ENCODE measurements at places on chromosomes 16 and 17.

- no peak for DNase-seq
Measured at GRCh38 chr17:12536021-12536420, 129.7 kb upstream of the MYOCD start.

DNA sequence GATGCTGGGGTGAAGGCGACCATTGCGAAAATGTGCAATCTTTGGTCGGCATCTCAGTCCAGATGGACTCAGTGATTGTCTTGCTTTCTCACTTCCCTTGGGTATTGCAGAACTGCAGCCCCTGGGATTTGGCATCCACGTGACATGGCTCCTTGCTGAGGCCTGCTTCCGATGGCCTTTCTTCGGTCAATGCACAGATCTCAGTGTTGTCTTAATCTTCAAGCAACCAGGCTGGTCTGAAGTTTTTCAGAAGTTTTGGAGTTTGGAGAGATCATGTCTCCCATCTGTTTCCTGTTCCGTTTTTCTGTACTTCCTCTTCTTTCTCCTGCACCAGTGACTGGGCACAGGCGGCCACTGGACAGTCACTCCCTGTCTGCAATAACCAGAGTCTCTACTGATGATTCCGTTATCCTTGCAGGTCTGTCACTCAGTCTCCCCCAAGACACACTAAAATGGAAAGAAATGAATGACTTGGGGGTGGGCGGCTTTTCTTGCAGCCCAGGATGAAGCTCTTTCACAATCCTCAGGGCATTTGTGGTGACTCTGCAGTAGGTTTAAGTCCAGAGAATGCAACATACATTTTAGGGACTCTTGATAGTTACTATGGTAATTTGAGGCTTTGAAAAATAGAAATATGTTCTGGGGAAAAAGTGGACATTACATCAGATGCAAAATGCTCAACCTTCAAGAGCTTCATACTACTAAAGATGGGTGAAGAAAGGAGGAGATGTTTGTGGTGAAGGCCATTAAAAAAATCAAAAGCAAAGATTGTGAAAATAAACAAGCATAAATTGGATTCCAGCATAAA, 106.3 kb upstream of the ZFHX3 start:
- DNase-seq = peak; percentile 90

- DNase-seq = no peak
Measured at GRCh38 chr17:67156269-67157199, 88.5 kb downstream of the HELZ start.

- DNase-seq = no peak
Measured at GRCh38 chr17:1469231-1469852, 13.3 kb upstream of the CRK start.

GRCh38 chr17:49588726-49589576, 13.3 kb downstream of the NXPH3 start:
- no peak for DNase-seq

GRCh38 chr16:87206646-87207451, 110.3 kb downstream of the C16orf95 start:
- DNase-seq = no peak

- no peak for DNase-seq
Measured at GRCh38 chr16:50441486-50442157, 72.8 kb upstream of the BRD7 start.

DNA sequence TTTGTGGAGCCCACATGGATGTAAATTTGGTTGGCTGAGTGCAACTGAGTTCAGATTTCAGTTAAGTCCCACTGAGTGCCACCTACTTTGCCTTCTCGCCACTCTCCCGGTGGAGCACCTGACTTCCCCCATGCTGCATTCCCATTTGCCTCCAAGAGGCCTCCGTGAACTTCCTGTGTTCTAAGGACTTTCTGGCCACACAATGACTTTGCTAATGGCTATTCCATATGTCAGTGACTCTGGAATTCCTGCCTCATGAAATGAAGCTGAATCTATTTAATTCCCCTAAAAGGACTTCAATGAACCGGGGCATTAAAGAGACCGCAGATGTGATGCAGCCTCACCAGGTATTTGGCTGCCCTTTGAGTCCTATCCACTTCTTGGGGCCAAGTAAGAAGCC, 29.9 kb downstream of the ABCC12 start:
- no peak for DNase-seq

DNA sequence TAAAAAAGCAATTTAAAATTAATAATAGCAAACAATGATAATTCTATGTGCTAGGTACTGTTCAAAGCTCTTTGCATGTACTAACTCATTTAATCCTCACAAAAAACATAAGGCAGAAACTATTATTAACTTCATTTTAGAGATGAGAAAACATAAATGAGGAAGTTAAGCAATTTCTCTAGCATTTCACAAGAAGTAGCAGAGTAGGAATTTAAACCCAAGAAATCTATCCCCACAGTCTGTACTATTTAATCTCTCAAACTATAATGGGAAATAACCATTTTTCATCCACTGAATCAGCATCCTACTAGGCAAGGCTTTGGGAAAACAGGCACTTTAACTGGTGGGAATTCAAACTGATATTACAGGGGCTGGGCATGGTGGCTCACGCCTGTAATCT, 42.2 kb upstream of the INTS2 start:
- DNase-seq = no peak

DNA sequence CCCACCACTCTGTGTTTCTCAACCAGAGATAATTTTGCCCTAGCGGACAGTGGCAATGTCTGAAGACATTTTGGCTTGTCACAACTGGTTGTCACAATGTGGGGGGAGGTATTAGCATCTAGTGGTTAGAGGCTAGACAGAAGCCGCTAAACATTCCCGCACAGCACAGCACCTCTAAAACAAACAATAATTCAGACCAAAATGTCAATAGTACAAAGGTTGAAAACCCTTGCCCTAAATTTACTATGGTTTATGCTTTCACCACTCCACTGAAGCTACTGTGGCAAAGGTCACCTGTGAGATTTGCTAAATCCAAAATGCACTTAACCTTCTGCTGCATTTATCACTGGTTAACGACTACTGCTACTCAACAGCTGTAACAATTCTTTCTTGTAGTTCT, 14.1 kb downstream of the NUP88 start:
- DNase-seq = no peak

- no peak for DNase-seq
Measured at GRCh38 chr17:62727916-62728672, 80.0 kb downstream of the MARCHF10 start.

DNA sequence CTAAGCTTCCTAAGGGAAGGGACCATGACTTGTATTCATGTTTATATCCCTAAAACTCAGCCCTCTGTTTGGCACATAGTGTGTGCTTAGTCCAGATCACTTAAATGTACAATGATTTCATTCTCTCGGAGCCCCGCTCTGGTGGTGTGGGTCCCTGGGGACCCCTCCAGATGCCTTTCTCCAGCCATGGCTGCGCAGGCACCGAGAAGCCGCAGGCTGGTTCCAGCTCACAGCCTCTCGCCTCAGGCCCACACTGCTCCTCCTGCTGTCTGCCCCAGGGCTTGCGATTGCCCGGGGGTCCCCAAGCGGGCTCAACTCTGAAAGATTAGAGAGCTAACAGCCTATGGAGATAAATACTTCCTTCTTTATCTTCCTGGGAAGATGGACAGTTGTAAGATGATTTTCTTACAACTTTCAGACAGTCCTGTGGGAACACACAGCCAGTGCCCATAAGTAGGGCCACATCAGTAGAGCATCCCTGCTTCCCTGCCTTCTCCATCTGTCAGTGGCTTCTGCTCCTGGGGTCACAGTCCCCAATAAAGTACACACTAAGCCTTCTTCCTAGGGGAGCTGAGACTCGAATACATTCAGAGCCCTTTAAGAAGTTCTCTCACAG, 66.2 kb downstream of the CENPV start:
- no peak for DNase-seq

DNA sequence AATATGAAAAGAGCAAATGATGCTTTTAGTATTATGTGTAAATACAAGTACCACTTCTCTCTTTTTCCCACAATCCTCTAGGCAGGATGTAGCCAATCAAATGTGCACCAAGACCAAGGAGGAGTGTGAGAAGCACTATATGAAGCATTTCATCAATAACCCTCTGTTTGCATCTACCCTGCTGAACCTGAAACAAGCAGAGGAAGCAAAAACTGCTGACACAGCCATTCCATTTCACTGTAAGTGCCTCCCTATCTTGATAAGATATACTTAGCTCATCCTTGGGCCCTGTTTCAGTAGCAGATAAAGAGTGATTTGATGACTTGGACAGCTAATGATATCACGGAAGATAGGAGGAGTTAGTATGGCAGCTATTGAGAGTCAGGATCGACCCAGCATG, 33.7 kb downstream of the TADA2A start:
- no peak for DNase-seq

DNA sequence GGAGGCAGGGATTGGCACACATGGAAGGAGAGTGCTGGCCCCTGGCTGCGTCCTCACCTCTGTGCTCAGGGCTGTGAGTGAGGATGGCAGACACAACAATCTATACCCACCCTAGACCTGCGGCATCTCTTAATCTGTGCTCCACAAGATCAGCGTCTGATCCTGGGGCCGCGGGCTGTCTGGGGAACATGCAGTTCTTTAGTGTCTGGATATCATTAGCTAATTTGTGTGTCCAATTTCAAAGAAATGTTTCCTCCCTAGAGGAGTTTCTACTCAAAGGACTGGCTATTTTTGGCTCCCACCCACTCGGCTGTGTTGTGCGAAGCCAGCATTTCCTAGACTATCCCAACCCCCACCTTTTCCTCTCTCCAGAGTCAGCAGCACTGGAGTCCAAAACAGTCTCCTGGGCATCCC, 93.8 kb downstream of the GRIN2A start:
- no peak for DNase-seq

GRCh38 chr17:4573669-4574068, 10.7 kb upstream of the SMTNL2 start:
- no peak for DNase-seq

DNA sequence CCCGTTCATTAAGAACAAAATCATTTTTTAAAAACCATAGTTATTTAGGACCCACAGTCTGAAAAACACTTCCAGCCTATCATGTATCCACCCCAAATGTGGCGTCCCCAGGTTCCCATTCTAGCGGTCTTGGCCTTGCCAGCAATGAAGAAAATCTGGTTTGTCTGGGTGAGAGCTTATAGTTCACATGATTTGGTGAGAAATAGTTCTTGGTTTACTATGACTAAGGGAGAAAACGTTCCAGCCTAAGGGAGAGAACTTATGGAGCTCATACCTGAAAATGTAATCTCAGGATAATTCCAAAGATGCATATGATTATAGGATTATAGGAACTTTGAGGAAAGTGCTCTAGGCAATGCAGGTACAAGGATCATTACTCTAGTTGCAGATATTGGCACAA, 4.8 kb downstream of the MARVELD3 start:
- no peak for DNase-seq

- DNase-seq = no peak
Measured at GRCh38 chr17:77242118-77242851, 101.5 kb downstream of the SEC14L1 start.

DNA sequence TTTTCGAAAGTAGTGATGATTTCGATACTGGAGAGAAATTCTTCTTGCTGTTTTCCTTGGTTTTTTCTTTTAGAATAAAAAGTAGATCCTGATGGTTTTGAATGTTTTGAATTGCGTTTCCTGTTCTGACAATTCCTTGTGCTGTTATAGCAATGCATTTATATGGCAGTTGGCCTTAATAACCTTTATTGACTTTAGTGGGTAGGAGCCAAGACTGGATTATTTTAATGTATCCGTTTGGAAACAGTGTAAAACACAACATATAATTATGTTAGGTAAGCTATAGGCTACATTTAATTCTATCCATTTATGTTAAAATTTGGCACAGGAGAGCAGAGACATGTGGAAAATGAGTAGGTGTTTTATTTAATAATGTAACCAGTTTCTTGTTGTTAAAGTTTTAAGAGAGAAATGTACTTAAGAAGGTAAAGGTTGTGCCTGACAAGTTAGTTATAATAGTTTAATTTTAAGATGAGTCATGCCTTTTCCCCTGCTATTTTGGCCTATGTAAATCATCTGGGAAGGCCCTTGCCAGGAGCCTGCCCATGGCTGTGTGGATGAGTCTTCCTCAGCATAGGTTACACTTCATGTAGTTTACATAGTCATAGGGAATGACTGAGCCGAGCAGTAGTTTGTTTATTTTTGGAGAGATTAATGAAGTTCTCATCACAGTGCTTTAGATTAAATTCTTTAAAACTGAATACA, 189.9 kb downstream of the FTO start:
- peak; percentile 33 for DNase-seq

DNA sequence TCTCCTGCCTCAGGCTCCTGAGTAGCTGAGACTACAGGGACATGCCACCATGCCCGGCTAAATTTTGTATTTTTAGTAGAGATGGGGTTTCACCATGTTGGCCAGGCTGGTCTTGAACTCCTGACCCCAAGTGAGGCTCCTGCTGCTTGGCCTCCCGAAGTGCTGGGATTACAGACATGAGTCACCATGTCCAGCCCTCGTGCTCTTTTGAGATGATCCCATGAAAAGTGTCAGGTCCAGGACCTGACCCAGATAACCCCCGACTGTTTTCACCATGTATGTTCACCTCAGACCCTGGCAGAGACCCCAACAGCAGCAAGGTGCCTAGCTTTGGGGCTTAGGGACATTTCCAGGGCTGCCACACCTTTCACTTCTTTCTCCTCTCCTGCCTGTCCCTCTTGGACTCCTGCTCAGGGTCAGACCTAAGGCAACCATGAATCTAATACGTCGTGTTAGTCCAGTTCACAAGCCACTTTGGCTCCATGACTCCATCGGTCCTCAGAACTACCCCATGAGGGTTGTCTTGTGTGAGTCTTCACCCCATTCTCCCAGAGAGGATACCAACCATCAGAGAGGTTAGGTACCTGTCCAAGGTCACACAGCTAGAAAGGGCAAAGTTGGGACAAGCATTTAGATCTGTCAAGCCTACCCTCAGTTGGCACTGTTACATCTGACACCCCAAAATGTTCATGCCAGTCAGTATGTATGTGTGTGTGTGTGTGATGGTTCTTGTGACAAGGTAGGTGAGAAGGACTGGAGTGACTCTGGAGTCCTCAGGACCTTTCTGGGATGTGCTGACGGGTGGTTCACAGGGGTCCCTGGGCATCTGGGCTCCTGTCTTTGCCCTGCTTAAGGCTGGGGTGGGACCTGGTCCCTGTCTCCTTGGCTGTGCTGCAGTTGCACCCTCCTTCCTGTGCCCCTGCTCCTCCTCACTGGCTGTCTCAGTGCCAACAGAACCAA, 23.1 kb upstream of the MAP3K14 start:
- no peak for DNase-seq

DNA sequence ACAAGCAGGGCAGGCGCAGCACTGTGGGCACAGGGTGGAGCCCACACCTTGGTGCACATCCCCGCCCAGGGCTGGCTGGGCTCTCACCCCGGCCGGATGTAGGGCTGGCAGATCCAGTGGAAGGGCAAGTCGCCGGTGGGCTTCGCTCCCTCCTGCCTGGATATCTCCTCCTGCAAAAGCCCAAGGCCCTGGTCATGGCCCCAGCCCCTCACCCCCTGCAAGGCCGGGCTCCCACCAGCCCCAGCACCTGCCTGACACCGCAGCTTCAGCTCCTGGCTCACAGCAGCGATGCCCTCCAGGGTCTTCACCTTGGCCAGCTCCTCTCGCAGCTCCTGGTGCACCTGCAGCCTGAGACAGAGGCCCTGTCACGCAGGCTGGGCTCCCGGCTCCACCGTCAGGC, 5.0 kb downstream of the DUS1L start:
- no peak for DNase-seq

- DNase-seq = no peak
Measured at GRCh38 chr17:61280338-61280737, 119.3 kb upstream of the TBX2 start.

Measured in kidney capillary endothelial cell (primary cell).